ENCODE measurements at places on chromosomes 6 and 20.

GRCh38 chr6:16768477-16768830, 7.2 kb upstream of the ATXN1 start:
- no peak for DNase-seq

GRCh38 chr20:20528861-20529260, 161.0 kb downstream of the INSM1 start:
- no peak for DNase-seq

DNA sequence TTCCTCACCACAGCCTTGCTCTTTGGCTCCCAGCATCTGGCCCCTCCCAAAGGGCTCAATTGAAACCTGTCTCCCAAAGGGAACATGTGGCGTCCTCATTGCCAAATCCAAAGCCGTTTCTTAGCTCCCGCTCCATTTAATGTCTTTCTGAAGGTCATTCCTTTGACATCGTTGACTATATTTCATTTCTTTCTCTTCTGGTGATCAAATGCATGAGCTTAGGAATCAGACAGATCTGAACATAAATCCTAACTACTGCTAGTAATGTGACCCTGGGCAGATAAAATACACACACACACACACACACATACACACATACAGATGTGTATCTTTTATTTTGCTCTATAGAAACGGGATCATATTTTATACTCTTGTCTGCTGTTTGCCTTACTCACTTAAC, 964.7 kb upstream of the FLRT3 start:
- no peak for DNase-seq

DNA sequence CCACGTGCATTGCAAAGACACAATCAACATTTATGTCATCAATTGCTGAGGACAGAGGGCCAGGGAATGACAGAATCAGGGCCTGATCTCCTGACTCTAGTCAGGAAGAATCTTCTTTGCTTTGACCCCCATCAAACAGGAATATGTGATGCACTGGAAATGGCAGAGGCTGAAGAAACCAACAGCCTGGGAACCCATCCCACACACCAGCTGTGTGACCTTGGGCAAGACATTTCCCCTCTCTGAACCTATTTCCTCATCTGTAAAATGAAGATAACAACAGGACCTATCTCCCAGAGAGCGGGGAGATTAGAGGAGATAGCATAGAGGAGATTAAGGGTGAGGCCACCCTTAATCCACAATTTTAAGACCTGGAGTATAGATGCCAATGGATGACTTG, 1.5 kb downstream of the HNF4A start:
- DNase-seq = no peak
